ENCODE measurements at places on chromosomes 11 and 22. TPM values are rescaled to one million over a fixed set of nuclear protein-coding genes. Genes with fewer than 3 reads are reported as not detected.

GRCh38 chr11:20388096-20389055 is 860 bp downstream of the PRMT3 start:
- DNase-seq: no peak

- no peak for DNase-seq
These were observed 1430.1 kb downstream of the LRRC4C start for GRCh38 chr11:40029391-40029790.

DNA sequence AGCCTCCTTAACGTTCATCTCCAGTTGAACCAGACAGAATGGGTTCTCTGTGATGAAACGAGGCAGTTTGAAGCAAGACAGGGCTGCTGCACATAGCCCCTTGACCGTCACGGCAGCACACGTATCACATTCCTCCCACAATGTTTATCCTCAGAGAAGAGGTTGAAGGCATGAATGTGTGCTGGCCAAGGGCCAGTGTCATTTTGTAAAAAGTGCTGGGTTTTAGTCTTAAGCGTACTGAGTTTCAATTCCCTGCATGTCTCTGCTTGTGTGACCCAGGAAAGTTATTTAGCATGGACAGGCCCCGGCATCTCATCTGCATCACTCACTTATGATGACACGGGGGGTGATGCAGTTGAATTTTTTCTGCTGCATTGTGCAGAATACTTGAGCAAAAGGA is 31.6 kb downstream of the TTC12 start:
- DNase-seq: no peak

DNA sequence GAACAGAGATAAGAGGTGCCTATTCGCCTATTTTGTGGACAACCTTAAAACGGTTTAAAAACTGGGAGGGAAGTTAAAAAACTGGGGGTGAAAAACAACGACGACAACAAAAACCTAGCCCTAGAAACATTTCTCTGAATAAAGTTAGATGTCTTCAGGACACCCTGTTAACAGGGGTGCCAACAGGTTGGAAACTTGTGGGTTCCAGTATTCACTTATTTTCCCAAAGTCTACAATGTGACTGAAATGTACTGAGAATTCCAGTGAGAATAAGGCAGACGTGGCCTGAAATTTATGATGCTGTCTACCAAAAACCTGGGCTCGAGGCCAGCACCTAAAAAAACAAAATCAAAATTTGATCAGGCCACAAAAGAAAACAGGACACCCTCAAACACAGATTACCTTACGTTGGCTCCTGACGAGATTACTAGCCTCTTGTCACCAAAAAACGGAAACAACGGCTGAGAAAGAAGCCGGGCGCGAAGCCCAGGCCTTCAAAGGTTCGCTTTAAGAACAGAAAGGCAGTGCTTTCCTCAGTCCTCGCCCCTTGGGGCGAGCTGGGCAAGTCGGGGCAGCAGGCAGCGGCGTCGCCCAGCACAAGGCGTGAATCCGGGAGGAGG is 906 bp downstream of the CCDC90B start:
- no peak for DNase-seq

- no peak for DNase-seq
These were observed 49.3 kb upstream of the THY1 start for GRCh38 chr11:119472186-119472855.

DNA sequence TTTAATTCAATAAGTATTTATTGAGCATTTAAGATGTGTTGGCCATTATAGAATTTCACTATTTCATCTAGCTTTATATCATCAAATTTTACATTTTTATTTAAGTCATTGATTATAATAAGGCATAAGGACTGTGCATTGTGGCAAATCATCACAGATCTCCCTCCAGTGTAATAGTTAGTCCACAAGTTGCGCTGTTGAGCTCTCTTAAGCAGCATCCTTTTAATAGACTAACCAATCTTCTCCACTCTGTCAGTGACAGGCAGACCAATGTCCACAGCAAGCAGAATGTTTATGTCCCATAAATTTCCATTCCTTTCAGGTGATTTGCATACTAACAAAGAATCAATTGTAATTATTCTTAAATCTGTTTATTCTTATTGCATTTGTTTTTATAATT is 595.3 kb upstream of the CCDC90B start:
- no peak for DNase-seq

GRCh38 chr11:42066113-42066512 is 606.7 kb upstream of the LRRC4C start:
- no peak for DNase-seq

- peak; percentile 42 for DNase-seq
These were observed 9.4 kb upstream of the SF1 start for GRCh38 chr11:64787526-64788320.

- DNase-seq: no peak
These were observed 14.9 kb upstream of the GALNT18 start for GRCh38 chr11:11636671-11637070.

- DNase-seq: no peak
These were observed 30.1 kb downstream of the ANO1 start for GRCh38 chr11:70108250-70108649.

- DNase-seq: no peak
These were observed 9.2 kb downstream of the THYN1 start for GRCh38 chr11:134243913-134244312.

DNA sequence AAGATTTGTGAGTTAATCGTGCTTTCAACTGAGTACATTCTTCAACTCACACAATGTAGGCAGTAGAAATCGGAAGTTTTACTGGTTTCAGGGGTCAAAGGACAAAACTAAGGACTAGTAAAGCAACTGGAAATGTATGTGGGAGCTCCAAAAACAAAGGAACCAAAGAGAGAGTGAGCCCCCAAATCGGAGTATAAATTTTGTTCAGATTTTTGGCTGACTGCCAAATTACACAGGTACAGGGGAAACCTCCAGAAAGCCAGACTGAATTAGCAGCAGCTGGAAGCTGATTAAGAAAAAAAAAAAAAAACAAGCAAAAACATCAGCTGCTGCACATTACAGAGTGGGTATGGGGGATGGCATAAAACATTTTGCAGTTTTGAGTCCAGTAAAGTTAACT is 75.2 kb upstream of the GNAZ start:
- DNase-seq: no peak

GRCh38 chr22:48493733-48494132 is 1333.9 kb downstream of the BRD1 start:
- peak; percentile 16 for DNase-seq

GRCh38 chr22:43114958-43115357 is 4.4 kb downstream of the BIK start:
- DNase-seq: no peak

- peak; percentile 86 for DNase-seq
These were observed at the start of gene SWAP70 for GRCh38 chr11:9663699-9664275. SWAP70 (plus strand) TSS chr11:9664077; CDS start chr11:9664180, 103 bp downstream.

GRCh38 chr11:7581021-7581590 is 67.3 kb downstream of the PPFIBP2 start:
- no peak for DNase-seq

GRCh38 chr11:2703363-2704141 is 3.8 kb upstream of the KCNQ1OT1 start:
- no peak for DNase-seq

DNA sequence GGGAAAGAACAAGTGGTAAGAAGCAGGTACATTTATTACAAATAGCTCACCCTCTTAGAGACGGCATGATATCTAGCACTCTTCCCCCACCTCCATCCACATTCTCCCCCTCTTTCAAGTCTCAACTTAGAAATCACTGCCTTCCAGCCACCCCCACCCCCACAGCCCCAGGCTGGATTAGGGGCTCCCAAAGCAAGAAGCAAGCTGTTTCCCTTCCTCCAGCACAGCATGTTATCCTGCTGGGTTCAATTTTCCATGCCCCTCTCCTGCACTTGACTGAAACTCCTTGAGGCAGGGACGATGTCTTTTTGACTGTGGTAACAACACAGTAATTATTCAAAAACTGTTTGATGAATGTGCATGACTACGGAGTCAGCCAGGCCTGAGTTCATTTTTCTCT is 350.7 kb downstream of the LARGE1 start:
- no peak for DNase-seq

DNA sequence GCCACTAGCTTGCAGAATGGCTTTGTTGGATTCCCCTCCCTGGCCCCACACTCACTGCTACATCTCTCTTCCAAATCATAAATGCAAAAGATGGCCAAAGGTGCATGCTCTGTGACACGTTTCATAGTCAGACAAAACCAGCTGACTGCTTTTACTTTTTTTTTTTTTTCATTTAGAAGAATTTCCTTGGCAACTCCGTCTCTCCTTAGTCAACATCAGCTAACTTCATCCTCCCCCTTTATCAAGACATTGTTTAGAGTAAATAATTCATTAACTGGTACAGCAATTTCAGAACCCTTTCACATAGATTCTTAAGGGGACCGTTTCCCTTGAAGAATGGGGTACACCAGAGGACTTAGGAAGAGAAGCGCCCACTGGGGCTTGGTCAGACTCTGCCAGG is 16.0 kb downstream of the KCNQ1OT1 start:
- peak; percentile 6 for DNase-seq

DNA sequence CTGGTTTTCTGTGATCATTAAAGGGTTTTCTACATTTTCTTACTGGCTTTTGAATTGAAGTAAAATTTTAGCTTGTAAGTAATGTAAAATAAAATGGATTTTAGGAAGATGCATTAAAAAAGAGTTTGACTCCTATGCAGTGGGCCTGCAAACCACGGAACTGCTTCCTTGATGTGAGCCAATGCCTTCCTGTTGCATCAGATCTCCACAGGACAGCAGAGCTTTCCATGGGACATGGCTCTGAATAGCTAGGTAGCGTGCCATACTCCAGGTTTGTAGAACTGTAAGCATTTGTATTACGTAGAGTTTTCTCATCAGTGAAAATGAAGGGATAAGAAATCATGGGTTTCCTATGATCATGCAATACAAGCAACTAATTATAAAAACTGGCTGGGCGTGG is 133.4 kb downstream of the SWAP70 start:
- DNase-seq: no peak

GRCh38 chr11:13051257-13051656 is 42.1 kb downstream of the RASSF10 start:
- no peak for DNase-seq

DNA sequence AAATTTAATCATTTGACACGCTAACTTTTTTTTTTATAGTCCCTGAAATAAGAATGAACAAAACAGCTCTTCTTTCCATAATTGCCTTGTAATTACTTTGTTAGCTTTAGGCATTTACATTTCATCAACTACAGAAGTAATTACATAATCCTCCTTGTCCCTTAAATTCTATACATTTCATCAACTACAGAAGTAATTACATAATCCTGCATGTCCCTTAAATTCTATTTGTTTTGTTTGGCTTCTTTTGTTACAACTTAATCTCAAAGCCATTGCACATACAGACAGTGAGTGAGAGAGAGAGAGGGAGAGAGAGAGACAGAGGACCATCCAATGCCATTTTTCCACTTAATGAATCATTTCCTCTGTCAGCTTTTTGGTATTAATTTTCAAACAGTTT is 873.2 kb downstream of the METTL15 start:
- no peak for DNase-seq

- no peak for DNase-seq
These were observed 314.5 kb upstream of the CCDC90B start for GRCh38 chr11:83600661-83601060.

- no peak for DNase-seq
These were observed 99.5 kb downstream of the MICAL3 start for GRCh38 chr22:17924735-17925364.

DNA sequence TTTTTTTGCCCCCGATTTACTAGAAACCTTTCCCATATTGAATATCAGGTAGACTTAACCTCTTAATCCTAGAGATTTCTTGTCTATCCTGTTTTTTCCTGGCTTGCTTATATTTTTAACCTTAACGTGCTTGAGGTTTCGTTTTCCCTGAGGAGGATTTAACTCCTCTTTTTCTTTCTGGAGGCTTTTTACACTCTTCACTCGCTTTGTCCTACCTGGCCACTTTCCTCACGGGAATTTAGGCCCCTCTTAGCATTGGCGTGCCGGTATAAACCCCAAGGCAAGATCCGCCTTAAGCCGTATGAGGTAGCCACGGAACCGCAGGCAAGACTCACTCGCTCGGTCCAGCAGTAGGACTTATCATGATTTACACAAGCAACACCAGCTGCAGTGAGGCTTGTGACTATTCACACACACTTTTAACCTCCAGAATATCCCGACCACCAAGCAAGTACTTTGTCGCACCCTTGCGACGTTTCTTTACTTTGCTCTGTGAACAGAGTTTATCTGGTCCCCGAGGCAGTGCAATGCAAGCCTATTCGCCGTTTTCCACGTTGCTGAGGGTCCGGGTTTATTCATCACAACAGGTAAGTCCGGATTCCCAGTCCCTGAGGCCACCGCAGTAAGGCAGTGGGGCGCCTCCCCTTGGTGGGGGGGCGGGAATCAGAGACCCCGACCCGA is 20.6 kb upstream of the ALDH3B2 start:
- no peak for DNase-seq

DNA sequence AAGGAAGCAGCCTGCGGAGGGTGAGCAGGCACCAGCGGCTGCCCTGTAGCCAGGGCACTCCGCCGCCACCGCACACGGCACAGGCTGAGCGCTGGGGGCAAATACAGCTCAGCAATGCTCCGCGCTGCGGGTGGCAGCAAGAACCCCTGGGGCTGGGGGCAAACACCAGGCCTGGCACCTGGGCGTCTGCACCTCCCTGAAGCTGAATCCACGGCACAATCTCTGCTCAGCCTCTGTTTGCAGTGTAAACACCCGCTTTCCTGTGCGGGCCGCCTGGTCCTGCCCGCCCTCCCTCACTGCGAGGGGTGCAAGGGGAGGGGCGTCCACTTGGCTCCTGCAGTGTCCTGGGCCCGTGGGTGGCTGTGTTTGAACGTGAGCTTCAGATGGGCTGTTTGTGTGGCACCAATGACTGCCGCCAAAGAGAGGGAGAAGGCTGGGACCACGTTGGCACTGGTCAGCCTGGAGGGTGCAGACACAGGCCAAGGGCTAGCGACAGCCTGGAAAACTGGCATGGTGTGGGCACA is 14.8 kb upstream of the MPPED1 start:
- no peak for DNase-seq

GRCh38 chr11:92845390-92845789 is 124.1 kb upstream of the MTNR1B start:
- DNase-seq: no peak

GRCh38 chr22:49263101-49263500 is 564.6 kb downstream of the BRD1 start:
- DNase-seq: no peak

FRMD8 gene
- 4.3 TPM for polyA plus RNA-seq

POU2AF1 gene
- 0.29 TPM for polyA plus RNA-seq

ANO5 gene
- polyA plus RNA-seq: 2.4 TPM

OR2D2 gene
- polyA plus RNA-seq: not detected

FAM180B gene
- polyA plus RNA-seq: not detected

PNPLA3 gene
- polyA plus RNA-seq: 0.31 TPM

ANKRD49 gene
- 23.0 TPM for polyA plus RNA-seq

EHF gene
- polyA plus RNA-seq: 0.13 TPM

MGAT3 gene
- 2.1 TPM for polyA plus RNA-seq

TMEM121B gene
- 0.17 TPM for polyA plus RNA-seq

TENM4 gene
- 11.0 TPM for polyA plus RNA-seq

CSNK2A3 gene
- 2.4 TPM for polyA plus RNA-seq

MRGPRD gene
- polyA plus RNA-seq: not detected

MS4A15 gene
- 0.15 TPM for polyA plus RNA-seq

OR52I1 gene
- polyA plus RNA-seq: not detected

MIOX gene
- polyA plus RNA-seq: not detected

Measured in ovary (tissue), 10 donors.